ENCODE measurements at places on chromosomes 6 and 20.

DNA sequence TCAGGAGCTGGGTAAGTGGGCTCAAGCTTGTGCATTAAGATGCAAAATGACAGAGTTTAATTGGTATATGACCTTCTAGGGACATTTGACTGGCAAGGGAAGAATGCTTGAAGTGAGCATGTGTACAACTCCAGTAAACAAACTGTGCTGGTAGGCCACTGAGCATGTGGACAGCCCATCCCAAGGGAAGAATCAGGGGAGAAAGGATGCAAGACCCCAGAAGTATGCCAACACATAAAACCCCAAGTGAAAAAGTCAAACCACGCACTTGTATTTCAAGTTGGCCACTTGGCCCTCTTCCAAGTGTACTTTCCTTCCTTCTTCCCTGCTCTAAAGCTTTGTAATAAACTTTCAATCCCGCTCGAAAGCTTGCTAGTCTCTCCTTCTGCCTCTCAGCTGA is 10.4 kb upstream of the THBD start:
- no peak for DNase-seq

GRCh38 chr6:15183979-15184378 is 61.9 kb upstream of the JARID2 start:
- peak; percentile 38 for DNase-seq

- DNase-seq = no peak
Measured at GRCh38 chr20:40188319-40188718, 500.7 kb downstream of the MAFB start.

- DNase-seq = no peak
Measured at GRCh38 chr20:4613184-4613583, 108.5 kb upstream of the PRND start.

- peak; percentile 67 for DNase-seq
Measured at GRCh38 chr20:63495741-63496595, 2.9 kb downstream of the EEF1A2 start.

All from stimulated activated naive CD4-positive, alpha-beta T cell treated with Interleukin-2 at 50 U/mL for 16 hours (primary cell).